AG04449 (cell line): ENCODE measurements at places on chromosomes 13 and 19.

DNA sequence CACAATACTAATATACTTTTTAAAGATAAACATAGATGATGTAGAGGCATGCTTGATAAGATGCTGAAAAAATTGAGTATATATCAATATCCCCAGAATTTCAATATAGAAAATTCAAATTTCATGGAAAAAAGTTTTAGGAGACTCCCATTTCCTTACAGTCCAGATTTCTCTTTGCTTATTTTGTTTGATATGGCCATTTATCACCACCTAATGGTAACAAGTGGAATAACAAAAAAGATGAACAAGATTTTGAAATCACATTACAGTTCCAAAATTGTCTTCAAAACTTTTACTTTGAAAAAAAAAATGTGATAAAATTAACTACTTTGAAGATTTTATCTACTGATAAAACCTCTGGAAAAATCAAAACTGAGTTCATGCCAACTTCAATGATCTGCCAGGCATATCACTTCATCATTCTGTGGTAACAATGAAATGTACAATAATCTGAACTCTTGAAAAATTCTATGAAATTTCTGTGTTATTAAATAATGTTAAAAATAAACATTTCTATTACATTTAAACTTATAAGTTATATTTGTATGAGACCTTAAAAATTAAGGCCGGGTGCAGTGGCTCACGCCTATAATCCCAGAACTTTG is 17.5 kb downstream of the MIPEP start:
- no peak for DNase-seq

DNA sequence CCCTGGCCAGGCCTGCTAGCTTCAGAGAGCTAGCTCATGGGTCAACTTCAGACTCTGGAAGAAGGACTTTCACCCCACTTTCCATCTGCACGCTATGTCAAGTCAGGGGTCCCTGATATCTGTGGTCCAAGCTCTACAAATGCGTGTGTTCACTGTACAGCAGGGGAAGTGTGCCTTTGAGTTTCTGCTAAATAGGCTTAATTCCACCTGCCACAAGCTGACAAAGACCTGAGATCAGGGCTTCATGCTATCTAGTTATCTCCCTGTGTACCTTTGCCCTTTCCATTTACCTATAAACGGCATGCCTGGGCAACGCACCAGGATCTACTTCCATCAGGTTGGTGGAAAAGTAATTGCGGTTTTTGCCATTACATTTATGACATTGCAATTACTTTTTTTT is 10.7 kb upstream of the SULT2A1 start:
- no peak for DNase-seq

DNA sequence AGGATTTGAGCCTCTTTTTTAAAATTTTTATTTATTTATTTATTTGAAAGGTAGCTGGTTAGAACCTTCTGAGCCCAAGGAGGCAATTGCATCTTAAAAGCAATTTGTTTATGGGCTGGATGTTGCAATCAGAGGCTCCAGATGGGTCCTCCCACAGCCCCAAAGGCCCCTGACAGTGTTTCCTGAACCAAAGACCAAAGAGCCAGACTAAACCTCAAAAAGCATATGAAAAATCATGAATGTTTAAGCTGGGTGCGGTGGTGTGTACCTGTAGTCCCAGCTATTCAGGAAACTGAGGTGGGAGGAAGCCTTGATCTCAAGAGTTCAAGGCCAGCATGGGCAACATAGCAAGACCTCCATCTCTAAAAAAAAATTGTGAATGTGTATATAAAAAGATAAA is 67.8 kb upstream of the RGCC start:
- no peak for DNase-seq

DNA sequence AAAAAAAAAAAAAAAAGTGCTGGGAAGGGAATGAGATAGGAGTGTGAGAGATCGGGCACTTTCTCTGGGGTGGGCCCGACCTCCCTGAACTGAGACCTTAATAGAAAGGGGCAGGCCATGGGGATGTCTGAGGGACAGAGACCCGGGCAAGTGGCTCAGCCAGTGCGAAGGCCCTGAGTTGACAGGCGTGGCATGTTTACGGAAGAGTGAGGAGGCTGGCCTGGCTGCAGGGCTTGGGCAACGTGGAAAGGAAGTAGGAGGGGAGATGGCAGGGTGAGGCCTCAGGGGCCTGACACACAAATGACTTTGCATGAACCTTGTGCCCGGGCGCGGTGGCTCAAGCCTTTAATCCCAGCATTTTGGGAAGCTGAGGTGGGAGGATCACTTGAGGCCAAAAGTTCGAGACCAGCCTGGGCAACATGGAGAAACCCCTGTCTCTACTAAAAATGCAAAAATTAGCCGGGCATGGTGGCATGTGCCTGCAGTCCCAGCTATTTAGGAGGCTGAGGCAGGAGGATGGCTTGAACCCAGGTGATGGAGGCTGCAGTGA is 13.9 kb downstream of the FCHO1 start:
- no peak for DNase-seq

GRCh38 chr13:45194081-45194939 is 6.5 kb downstream of the KCTD4 start:
- no peak for DNase-seq

DNA sequence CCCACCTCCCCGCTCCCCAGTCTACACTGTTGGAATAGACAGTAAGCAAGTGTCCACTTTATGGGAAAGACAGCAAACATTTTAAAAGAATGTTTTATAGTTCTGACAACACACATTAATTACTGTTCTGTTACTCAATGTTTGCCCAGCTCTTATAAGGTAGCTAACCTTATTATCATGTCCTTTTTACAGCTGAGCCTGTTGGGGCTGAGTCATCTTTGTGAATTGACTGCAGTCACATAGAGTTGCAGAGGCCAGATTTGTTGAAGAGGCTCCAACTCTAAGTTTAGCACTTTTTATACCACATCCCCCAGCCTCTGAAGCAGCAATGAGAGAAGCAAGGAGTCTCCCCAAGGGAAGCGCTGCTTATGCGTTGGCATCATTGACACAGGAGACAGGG is 76.2 kb downstream of the C13orf42 start:
- DNase-seq, result no peak

DNA sequence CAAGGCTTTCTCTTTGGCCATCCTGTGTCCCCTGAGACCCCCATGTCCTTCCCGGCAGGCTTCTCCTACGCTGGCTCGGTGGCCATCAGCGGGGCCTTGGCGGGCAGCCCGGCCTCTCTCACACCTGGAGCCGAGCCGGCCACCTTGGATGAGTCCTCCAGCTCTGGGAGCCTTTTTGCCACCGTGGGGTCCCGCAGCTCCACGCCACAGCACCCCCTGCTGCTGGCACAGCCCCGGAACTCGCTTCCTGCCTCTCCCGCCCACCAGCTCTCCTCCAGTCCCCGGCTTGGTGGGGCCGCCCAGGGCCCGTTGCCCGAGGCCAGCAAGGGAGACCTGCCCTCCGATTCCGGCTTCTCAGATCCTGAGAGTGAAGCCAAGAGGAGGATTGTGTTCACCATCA is 14.2 kb downstream of the PLEKHJ1 start:
- DNase-seq, result no peak

DNA sequence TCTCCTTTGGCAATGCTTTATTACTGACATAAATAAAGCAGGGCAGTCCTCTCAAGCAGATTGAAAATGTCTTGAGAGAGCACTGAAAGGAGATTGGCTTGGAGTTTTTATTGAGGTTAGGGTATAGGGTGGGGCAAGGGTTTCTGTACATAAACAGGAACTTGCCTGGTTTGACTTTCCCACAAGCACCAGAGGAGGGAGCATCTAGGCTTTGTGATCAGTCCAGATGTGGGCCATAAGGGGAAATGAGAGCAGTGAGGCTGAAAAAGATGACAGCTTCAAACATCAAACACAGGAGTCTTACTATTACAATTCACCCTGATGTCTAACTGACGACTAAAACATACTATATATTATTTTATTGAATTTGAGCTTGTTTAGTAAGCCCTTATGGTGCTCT is 260.9 kb downstream of the MTUS2 start:
- DNase-seq, result no peak

GRCh38 chr13:97856304-97856675 is 97.2 kb upstream of the IPO5 start:
- DNase-seq, result no peak

DNA sequence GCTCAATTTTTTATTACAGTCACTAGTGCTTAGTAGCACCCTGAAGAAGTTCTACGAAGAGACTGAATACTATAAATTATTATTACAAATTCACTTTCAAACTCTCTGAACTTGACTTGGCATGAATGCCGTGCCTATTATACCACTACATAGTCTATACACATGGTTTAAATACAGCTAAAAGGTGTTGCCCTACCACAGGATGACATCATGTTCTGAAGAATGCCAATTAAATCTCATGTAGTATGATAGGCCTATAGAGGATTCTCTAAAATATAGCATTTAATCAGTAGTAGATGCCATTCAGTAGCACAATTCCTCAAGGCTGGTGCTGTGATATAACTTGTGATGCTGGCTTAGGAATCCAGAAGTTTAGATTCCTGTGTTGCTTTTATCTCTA is 16.7 kb upstream of the POSTN start:
- DNase-seq, result no peak

GRCh38 chr19:32709032-32709431 is 10.5 kb upstream of the TDRD12 start:
- DNase-seq, result no peak

GRCh38 chr19:49642492-49643035 is 555 bp downstream of the SCAF1 start:
- no peak for DNase-seq

DNA sequence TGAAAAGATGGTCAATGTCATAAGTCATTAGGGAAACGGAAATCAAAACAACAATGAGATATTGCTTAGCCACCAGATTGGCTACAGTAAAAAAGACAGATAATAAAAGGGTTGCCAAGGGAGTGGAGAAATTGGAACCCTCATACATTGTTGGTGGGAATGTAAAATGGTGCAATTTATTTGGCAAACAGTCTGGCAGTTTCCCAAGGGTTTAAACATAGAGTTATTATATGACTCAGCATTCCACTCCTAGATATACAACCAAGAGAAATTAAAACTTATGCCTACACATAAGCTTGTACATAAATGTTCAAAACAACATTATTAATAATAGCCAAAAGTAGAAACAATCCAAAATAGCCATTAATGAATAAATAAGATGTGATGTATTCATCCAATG is 9.9 kb upstream of the ZNF227 start:
- DNase-seq, result peak; percentile 5

DNA sequence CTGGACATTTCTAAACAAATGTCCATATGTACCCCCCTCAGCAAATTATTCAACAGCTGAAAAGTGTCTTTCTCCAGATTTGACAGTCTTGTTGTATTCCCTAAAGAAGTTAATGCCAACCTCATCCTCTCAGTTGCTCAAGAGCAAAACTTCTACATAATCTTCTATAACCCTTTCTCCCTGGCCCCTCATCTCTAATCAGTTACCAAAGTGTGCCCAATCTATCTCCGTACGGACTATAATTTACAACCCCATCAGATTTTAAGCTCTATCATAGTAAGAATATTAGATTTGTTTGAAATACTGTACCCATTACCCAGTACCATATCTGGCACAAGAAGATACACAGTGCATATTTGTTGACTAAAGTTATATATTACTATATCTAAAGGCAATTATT is 101.5 kb downstream of the FGF14 start:
- no peak for DNase-seq

GRCh38 chr19:48836089-48837017 is at the start of gene HSD17B14:
Gene HSD17B14 (minus strand): TSS chr19:48836491. CDS start chr19:48836411, 80 bp downstream.
- no peak for DNase-seq

- no peak for DNase-seq
Measured at GRCh38 chr13:31441800-31442510, 242.2 kb downstream of the B3GLCT start.

DNA sequence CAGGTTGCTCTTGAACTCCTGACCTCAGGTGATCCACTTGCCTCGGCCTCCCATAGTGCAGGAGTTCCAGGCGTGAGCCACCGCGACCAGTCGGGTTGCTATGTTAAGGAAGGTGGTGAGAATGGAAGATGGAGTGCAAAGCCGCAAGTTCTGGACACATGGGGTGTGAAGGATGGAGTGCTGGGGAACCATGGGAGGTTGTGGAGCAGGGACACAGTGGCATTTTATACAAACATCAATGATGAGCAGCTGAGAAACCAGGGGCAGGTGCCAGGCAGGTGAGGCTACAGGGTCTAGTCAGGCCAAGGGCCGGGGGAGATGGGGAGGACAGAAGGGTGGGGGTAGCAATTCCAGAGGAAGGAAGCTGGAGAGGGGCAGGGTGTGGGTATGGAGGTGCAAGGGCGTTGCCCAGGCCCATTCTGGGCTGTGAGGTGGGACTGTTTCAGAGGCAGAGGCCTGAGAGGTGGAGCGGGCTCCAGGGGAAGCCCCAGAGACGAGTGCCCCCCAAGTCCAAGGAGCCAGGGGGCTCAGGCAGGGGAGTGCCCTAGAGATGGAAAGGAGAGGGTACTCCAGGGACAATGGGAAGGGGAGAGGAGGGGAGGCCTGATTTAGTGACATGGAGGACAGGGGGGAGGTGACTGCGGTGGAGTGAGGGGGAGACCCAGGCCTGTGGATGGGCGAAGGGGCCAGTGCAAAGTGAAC is 1.9 kb upstream of the RAX2 start:
- DNase-seq, result no peak

GRCh38 chr13:95822303-95822702 is 145.4 kb downstream of the DNAJC3 start:
- no peak for DNase-seq

DNA sequence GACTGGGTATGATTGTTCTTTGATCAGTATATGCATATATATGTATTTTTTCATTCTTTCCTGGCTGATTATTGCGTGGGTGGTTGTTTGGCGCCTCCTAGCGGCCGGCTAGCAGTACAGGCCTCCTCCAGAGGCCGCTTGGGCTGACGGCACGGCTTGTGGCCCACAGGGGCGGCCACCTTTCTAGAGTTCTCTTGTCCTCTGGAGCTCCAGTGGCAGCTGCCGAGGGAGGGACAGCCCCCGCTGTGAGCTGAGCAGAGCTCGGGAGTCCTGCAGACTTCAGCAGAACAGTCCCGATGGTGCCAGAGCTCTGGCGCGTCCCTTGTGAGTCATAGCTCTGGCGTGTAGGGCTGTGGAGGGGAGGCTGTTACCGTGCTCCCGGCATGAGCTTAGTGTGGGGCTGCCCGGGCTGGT is 22.5 kb upstream of the ZNF429 start:
- DNase-seq, result no peak

DNA sequence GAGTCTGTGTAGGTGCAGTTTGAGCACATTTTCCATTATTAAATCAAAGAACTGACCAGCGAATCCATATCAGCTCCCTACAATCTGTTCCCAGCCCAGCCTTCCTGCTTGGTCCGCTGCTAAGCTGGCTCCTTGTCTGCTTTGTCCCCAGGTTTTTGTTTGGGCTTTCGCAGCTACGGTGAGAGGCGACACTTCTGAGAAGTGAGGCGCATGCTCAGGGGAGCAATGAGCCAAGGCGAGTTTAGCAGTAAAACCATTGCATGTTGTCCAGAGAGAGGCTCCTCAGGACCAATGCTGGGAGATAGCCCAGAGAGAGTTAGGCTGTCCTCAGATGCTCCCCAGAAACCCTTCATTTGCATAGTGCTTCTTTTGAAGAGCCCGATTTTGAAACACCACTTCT is 162.0 kb downstream of the ITGBL1 start:
- no peak for DNase-seq
